ENCODE measurements at places on chromosomes 11 and 22.
A peak's percentile ranks its signal among the peaks of the same experiment; 100 is the strongest.

DNA sequence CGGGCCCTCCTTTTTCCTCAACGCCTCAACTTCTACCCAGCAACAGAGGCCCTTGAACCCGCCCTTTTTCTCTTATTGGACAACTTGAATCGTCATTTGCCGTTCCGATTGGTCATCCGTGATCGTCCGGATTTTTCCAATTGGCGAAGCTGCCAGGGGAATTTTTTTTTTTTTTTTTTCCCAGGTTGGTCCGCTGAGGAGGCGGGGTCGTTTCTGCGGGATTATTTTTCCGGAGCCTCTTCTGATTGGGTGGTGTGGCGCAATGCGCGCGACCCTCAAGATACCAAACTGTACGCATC, 465 bp upstream of the TTC9C start:
- peak; percentile 84 for DNase-seq

GRCh38 chr11:103703437-103703836, 333.0 kb upstream of the DDI1 start:
- no peak for DNase-seq

DNA sequence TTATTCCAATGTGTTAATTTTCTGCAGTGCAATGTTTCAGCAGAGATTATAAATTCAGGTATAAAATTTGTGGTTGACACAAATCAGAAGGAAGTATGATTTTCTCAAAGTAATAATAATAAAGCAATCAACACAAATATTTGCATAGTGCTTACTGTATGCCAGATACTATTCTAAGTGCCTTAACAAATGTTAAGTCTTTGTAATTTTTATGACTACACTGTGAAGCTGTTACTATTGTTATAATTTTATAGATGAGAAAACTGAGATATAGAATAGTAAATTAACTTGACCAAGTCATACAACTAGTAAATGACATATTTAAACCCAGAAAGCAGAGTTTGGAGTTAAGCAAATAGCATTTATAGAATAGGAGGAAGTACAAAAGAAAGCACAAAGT, 16.4 kb upstream of the OR6X1 start:
- no peak for DNase-seq

DNA sequence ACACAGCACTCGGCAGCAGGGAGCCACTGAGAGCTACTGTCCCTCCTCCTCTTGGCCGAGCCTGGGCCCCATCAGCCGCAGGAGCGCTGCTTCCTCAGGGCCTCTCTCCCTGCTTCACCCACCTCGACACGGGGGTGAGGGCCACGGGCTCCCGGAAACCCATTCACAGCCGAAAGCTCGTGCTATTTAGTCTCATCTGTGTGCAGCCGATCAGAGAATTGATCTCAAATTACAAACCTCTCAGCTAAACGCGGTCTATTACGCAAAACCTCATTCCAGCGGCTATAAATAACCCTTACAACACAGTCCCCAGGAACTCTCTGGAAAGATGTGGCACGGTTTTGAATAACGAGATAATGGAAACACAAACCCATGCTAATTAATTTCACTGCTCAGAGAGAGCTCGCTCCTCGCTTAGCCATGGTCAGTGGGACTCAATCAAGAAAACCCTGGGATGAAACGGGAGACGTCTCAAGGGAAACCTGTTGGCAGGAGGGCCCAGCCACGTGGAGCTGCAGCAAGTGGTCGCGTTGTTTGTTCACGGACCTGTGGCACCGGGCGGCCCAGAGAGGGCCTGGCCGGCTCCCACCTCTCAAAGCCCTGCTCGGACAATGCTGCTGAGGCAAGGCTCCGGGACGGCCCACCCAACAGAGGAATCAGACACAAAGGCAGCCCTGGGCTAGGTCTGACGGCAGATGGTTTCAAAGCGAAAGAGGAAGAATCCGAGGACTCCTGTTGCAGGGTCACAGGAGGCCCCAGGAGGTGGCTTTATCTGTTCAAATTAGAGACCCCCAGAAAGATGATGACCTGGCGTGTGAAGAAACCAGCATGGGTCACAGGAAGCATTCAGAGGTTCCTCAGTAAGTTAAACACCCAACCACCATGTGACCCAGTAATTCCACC, 210.5 kb downstream of the CTTN start:
- DNase-seq = no peak

DNA sequence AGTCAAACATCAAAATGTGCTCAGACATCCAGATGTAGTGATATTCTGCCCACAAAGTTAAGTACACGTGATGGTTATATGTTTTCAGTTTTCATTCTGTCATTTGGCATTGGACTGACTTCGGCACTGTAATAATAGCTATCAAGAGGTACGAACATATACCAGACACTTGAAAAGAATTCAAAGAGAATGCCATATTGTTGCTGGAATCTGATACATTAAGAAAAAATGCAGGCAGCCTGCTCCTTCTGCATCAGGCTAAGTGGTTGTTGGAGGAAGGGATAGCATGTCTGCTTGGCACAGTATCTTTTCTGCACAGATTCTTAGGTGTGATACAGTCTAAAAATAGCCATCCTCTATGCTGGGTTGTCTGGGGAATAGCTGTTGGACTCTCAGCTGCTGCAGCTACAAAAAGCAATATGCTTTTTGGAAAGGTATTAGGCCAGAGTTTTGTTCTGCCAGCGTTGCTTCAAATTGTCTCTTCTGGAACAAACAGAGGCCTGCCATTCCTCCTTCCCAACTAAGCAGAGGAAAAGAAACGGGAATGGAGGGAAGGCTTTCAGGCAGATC, 892.6 kb downstream of the TBC1D22A start:
- DNase-seq = no peak

DNA sequence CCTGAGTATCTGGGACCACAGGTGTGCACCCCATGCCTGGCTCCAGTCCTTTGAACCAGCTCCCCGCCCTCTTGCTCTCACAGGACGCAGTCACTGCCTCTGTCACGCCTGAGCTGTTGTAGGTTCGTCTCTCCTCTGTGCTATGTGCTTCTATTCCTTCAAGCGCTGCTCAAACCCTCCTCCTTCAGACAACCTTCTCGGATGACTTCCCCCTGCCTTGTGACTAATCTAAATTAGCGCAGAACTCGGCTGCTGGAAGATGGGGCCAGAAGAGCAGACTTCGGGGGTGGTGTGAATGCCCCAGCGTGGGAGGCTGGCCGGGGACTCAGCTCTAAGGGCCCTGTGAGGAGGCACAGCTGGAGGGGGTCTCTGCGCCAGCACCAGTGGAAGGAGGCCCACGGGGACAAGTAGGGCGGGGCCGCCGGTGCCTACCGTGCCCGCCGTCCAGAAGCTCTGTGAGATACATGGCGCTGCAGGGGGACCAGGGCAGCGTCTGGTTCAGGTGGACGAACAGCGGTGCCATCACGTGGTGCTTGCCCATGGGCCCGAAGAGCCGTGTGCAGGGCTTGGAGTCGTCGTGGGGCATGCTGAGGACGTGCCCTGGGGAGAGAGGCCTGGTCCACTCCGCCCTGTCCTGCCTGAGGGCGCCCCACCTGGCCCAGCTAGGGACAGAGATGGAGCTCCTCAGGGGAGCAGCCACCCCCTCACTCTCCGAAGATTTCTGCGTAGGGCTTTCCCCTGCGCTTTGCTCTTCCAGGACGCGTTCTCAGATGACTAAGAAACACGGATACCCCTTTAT, 12.5 kb downstream of the ADAMTS8 start:
- no peak for DNase-seq

DNA sequence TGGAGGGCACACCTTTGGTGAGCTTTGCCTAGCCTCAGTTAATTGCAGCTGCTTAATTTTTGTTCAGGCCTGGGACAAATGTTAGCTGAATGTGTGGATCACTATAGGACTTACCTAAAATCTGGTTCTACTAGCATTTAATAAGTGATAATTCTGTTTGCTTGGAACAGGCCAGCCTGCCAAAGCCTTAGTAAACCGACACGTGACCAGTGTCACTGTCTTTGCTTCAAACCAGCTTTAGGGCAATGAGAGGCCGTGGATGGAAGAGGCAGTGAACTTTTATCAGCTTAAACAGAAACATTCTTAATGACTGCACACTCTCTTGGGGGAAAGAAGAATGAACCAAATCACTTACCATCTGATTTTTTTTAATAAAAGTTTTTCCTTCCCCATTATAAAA, 10.8 kb downstream of the PARVA start:
- DNase-seq = no peak

DNA sequence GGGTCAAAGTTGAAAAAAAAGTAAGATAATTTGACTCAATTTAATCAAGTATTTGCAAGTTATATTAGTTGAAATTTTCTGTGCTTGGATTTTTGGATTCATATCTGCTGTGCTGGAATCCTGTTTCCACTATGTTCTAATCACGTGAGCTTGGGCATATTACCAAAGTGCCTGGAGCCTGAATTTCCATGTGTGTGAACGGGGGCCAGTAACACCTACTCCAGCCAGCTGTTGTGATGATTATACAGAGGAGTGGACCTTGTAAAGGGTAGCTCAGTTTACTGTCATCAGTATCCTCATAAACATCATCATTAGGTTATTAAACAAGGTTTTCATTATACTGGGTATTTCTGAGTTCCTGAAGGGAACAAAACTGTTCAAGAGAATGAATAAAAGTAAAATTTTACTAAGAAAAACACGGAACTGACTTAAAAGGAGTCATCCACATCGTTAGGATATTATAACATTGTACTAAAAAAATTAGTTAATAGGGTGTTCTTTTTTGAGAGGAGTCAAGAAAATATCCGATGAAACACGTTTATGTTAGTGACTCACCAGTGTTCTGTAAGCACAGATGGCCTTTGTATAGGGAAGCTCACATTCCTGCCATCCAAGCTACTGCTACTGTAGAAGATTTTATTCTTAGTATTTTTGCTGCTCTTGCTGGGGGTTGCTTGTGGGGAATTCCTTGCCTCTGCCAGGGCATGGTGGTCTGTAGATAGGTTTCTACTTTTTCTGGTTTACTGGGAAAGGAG, 144.1 kb downstream of the ARHGAP42 start:
- no peak for DNase-seq

DNA sequence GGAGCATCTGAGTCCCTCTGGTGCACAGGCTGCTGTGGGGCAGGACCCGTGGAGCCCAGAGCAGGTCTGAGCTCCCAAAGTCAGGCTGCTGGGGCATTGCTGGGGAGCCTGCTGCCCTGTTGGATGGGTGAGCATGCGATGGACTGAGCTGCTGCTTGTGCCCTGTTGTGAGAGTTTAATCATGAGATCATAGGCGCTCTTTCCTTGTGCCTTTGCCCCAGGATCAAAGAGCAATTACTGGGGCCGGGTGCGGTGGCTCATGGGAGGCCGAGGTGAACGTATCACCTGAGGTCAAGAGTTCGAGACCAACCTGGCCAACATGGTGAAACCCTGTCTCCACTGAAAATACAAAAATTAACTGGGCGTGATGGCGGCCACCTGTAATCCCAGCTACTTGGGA, 37.5 kb downstream of the MUC6 start:
- DNase-seq = no peak

- no peak for DNase-seq
Measured at GRCh38 chr22:30868663-30869385, 99.8 kb downstream of the MORC2 start.

- DNase-seq = no peak
Measured at GRCh38 chr11:128694618-128695481, 978 bp downstream of the FLI1 start.

- DNase-seq = no peak
Measured at GRCh38 chr11:9570313-9571025, 3.0 kb upstream of the WEE1 start.

- DNase-seq = no peak
Measured at GRCh38 chr11:91312541-91312940, 912.1 kb upstream of the FAT3 start.

- no peak for DNase-seq
Measured at GRCh38 chr11:133842730-133843129, 2.6 kb downstream of the SPATA19 start.

GRCh38 chr11:100203789-100204188, 483.3 kb upstream of the ARHGAP42 start:
- no peak for DNase-seq

DNA sequence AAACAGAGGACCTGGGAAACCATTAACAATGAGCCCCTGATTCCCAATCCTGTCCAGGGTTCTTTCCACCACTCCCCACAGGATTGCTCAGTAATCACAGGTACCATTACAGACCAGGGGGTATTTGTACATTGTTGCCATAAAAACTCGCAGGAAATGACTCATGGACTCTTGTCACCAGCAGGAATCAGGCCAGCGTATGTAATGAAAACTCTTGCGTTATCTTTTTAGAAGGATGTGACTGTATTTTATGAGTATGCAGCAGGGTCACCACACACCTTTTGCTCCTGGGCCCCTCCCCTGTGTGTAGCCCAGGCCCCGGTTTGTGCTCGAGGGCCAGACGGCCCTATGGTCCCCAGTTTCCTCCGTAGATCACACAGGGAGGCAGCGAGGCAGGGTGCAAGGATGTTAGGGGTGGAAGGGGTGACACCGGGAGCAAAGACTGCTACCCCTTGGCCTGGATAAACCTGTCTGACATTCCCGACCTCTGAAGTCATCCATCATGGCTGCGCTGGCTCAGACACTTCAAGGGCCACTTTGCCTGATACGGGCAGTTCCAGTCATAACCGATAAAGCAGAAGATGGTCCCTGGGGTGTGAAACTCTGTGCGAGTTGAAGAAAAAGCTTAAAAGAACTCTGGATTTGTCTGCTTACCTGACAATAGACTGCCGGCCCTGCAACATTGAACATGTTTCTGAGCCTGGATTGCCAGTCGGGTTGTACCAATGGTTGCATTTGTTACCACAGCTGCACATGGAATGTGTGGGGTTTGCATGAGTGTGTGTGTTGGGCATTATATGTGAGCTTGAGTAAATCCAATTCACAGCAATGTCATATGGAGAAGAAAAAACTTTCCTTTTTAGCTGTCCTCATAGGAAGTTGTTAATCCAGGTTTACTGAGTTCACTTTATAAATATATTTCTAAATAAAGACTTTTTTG, 56.9 kb downstream of the MICAL2 start:
- no peak for DNase-seq

DNA sequence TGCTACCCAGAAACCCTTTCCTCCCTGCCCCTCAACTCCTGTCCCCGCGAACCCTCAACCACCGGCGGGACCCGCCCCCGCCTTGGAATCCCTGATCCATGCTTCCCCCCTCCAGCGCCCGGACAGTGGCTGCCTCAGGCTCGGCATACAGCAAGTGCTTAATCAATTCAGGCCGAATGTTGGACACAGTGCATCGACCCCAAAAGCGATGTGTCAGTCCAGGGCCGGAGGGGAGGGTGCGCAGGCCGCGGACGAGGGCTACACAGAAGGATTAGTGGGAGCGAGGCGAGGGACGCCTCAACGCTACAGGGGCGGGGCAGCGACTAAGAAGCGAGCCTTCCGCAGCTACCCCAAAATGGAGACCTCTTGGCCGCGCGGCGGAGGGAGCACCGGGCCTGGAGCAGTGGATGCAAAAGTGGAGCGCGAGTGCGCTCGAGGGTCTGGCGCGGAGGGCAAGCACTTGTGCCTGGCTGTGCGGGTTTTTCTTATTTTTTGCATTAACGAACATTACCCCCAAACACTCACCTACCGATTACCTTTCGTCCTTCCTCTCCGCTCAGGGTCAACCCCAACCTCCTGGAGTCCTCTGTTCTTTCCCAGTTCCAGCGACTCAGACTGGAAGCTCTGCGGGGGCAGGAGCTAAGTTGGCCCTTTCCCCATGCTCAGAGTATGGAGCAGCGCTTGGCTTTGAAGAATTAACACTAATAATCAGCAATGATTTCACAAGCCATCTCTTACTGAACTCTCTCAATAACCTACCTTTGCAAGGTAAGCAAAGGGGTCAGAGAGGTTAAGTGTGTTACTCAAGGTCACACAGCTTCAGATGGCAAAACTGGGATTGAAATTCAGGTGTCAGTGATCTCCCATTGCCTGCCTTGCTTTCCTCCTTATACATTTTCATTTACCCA, 30.0 kb upstream of the WNT11 start:
- peak; percentile 38 for DNase-seq

- no peak for DNase-seq
Measured at GRCh38 chr11:120212259-120212878, 1.5 kb downstream of the OAF start.

GRCh38 chr22:44419429-44419828, 78.6 kb downstream of the RTL6 start:
- DNase-seq = no peak
